Activated T-helper 9 cell treated with anti-CD3 and anti-CD28 coated beads, Interleukin-2, amount 50 U/mL, for 16 hours (primary cell): ENCODE measurements at places on chromosomes 16 and 17.
A peak's percentile ranks its signal among the peaks of the same experiment; 100 is the strongest.

DNA sequence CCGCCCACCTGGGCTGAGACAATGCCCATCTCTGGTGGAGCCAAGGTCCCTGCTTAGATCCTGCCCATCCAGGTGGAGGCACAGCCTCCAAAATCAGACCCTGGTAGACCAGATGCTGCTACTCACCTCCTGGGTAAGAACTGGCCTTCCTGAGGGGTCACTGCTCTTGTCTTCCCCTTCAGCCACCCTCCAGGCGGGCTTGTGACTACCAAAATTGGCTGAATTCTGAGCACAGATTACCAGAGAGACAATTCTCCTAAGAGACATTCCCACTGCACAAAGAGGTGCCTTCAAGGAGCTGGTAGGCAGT, 10.9 kb downstream of the MMP2 start:
- DNase-seq, result no peak

DNA sequence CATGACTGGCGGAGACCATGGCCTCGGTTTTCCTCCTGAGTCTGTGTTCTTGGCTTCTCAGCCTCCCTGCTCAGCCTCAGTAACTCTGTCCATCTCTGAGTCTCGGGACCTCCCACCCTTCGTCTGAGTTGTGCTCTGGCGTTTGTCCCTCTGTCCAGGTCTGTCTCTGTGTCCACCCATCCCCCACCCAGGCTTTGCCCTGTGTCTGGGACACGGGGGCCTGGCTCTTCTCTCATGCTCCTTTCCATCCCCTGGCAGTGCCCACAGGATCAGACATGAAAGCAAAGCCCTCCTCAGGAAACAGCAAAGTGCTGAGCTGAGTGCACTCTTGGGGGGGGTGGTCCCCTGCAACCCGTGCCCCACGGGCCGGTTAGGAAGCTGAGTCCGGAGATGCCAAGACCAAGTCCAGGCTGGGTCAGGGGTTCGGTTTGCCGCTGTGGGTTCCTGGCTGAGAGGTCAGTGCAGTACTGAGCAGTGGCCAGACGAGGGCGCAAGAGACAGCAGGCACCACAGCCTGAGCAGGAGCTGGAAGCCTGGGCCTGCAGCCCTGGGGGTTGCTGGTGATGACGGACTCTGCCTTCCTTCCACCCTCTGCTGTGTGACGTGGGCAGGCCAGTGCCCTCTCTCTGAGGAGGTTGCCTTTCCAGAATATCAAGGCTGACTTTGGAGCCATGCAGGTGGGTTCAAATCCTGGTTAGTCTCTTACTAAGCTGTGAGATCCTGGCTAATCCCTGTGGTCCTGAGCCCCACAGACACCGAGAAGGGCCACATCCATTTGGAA, 2.5 kb downstream of the P2RX1 start:
- peak; percentile 67 for DNase-seq

DNA sequence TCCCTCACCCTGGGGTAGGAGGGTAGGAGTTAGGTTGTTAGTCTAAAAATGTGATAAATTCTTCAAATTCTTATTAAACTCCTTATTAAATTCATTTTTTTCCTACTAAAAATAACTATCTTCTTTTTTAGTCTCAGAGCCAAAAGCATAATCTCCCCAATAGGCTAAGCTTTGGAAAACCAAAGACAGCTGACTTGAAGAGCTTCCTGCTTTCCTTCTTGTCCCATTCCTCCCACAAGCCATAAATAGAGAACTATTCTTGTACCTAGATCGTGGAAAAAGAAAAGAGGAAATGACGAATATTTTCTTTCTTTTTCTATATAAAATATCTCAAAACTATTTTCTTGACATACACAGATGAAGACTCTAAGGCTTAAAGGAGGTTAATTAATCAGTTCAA, 486.9 kb downstream of the CDH8 start:
- no peak for DNase-seq

- DNase-seq, result no peak
Measured at GRCh38 chr17:38789185-38789584, 10.2 kb downstream of the PIP4K2B start.

DNA sequence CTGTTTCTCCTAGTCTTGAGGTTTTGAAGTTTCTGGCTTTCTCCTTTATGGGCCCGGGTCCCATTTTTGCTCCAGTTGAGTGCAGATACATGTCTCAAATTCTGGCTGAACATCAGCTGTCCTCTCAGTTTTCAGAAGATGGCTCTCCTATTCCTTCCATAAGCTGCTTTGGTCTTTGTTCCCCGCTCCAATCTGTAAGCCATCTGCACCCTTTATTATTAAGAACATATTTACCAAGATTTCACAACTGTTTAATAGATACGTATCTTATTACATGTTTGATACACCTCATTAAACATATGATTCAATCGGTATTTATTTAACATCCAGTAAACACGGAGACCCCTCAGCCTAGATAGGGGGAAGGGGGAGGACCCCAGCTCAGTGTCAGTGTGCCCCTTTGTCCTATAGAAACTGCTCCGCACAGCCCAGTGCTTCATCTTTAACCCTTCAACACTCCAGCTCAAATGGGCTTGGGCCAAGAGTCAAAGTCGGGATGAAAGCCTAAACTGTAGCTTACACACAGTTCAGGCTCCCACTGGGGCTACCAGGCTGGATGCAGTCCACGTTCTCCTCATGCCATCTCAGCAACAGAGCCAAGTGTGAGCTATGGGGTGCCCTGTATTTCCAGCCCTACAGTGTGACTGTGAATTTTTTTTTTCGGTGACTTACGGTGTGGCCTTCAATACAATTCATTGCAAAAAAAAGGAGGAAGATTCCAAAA, 166.0 kb upstream of the ZFHX3 start:
- DNase-seq, result no peak

DNA sequence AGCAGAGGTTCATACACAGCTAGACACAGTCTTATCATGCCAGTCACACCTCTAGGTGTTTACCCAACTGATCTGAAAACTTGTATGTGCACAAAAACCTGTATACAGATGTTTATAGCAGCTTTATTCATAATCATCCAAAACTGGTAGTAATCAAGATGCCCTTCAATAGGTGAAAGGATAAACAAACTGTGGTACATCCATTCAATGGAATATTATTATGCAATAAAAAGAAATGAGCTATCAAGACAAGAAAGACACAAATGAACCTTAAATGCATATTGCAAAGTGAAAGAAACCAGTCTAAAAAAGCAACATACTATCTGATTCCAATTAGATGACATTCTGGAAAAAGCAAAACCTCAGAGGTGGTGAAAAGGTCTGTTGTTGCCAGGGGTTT, 47.6 kb upstream of the CNEP1R1 start:
- DNase-seq, result no peak

- no peak for DNase-seq
Measured at GRCh38 chr16:15498427-15499175, 64.2 kb downstream of the BMERB1 start.

GRCh38 chr16:4272114-4272956, 488 bp downstream of the TFAP4 start:
- DNase-seq, result no peak

DNA sequence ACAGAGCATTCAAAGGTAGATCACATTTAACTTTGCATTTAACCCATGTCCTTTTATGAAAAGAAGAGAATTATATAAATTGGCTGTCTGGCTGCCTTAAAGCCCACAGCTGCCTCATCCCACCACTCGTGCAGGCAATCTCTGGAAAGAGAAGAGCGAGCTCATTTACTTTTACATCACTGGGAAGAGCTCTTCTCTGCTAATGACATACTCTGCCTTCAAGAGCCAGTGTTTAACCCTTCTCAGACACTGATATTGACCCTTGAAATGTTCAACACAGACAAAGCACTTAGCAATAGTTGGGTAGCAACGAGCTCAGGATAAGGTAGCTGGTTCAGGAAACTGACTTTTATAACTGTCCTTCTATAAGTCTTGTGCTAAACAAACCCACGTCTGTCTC, 6.8 kb downstream of the KRT38 start:
- no peak for DNase-seq

- no peak for DNase-seq
Measured at GRCh38 chr17:78394209-78394608, 15.8 kb downstream of the PGS1 start.

DNA sequence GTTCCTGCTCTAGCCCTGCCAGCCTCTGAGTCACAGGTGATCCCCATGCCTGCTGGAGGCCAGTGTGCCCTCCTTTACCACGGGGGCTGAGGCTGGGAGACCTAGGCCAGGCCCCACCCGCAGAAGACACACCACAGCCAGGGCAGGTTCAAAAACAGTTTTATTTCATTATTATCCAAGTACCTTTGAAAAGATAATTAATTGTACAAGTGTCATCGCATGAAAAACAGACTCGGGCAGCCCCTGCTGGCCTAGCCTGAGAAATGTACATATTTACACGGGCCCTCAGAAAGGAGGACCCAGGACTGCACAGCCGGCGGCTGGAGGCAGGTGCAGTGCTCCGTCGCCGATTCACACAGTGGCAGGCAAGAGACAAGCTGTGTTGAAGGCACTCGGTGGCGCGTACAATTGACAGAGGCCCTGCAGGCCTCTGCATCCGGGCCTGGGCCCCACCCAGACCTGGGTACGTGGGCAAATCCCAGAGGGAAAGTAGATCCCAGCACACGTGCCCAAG, 4.4 kb downstream of the PDIA2 start:
- DNase-seq, result no peak

DNA sequence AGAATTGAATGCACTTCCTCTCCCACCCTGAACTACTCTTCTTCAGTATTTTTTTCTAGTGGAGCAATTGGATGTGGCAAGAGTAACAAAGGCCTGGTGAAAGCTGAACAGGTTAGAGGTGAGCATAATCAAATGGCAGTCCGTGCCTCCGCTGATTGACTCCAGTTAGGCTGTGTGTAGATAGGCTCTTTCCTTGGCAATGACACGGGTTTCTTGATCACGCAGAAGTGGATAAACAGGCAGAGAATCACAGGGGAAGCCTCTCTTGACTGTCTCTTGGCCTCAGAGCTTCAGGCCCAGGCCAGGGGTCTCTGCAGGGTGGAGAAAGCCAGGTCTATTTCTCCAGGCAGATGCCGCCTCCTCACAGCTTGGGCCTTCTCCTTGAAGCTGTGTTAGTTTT, 4.2 kb downstream of the CD300LB start:
- DNase-seq, result no peak

DNA sequence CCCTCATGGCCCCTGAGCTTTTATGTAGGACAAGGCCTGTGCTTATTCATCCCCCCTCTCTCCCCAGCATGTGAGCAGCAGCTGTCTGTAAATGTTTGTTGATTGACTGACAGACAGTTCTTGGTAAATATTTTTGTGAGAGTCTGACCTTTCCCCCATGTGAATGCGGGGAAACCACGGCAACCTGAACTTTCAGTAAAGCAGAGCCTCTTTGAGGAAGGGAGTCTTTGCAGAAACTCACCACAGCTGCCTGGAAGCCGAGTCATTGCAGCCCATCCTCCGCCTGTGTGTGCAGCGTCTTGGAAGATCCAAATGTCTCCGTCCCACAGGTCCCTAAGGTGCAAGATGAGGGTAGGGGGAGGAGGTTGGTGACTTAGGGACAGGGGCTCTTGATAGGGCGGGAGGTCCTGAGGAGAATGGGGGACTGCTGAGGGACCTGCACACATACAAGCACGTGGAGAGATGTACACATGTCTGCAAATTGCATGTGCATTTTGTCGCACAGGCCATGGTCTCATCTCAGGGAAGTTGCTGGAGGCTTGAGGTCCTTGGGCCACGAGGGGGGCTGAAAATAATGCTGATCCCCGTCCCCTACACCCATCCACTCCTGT, 23.0 kb upstream of the IL21R start:
- no peak for DNase-seq

- no peak for DNase-seq
Measured at GRCh38 chr17:78637643-78638420, 60.6 kb upstream of the DNAH17 start.

DNA sequence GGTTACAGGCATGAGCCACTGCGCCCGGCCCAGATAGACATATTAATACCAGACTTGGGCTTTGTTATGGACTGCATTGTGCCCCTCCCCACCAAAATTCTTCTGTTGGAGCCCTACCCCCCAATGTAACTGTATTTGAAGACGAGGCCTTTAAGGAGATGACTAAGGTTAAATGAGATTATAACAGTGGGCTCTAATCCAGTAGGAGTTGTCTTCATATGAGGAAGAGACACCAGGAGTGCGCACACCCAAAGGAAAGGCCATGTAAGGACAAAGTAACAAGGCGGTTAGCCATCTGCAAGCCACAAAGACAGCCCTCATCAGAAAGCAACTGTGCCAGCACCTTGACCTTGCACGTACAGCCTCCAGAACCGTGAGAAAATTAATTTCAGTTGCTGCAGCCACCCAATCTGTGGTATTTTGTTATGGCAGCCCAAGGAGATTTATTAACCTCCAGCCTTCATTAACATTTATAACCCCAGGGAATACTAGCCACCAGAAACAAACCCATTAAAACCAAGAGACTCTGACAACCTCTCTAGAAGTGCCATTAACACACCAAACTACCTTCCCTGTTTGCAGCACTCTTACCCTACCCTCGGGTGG, 107.6 kb downstream of the TTC19 start:
- DNase-seq, result no peak

DNA sequence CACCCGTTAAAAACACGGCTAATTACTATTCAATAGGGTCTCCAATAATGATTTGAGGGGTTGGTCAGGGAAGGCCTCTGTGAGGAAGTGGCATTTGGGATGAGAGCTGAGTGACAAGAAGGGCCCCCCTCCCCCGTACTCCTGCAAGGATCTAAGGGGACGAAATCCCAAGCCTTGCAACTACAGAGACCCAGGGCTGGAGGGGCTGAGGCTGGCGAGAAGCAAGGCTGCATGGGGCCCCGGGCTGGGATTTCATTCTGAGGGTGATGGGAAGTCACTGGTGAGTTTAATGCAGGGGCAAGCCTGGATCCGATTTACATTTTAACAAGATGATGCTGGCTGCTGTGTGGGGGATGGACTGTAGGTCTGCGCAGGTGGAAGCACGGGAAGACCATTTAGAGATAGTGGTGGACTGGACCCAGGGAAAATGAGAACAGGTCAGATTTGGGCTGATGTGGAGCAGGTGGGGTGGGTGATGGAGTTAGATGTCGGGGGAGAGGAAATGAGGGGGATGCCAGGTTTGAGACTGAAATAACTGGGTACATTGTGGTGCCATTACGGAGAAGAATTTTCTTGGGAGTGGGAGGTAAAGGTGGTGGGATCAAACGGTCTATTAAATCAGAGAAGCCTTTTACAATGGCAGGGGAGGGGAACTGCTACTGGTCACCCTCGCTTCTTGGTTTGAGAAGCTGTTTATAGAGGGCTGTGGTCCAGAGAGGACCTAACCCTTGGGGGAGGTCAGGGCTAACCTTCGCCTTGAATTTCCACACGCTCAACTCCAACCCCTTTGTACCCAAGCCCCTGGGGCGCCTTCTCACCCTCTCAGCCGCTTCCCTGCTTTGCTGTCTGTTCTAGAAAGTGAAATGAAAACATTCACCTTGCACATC, 932 bp upstream of the MYBBP1A start:
- no peak for DNase-seq
